ENCODE measurements at places on chromosomes 2 and 18.

GRCh38 chr18:61064911-61065310 is 268.3 kb upstream of the CDH20 start:
- no peak for DNase-seq

DNA sequence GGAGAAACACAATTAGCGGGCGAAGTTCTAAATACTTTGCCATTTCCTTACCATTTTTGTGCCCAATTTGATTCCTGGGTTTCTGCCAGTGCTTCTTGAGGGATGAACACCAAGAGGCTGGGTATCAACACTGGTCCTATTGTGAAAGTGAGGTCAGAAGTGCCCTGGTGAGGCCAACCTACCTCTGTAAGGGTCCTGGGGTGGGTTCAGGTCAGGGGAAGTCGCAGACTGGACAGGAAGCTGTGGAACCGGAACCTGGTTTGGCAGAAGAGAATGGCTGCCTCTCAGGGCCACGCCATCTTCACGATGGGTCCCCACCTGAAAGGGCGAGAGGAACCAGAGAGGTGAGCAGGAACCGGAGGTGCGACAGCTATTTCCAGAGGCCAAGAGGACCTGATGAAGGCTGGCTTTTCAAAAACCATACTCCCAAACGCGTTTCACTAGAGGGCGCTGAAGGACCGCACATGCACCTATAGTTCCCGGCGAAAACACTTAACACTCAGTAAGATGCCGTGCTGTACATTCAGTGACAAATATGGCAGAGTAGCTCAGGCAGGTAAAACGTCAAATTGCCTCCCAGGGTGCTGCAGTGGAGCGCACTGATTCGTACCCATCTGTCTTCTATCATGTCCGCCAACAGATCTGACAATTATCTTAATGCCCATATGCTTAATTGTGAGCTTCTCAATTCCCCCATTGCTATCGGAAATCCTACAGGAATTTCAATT is 275.3 kb upstream of the CCDC68 start:
- peak; percentile 67 for DNase-seq

DNA sequence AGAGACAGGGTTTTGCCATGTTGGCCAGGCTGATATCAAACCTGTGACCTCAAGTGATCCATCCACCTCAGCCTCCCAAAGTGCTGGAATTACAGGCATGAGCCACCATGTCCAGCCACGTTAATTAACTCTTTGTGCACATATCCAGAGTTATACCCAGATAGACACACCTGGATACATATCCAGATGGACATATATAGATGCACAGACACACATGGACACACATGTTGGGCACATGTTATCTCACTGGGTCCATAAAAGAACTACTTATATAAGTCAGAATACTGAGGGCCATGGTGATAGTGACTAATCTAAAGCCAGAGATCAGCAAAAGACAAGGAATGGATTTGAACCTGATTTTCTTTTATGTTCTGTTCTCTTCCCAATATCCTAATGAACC is 158.6 kb downstream of the IRS1 start:
- no peak for DNase-seq

GRCh38 chr18:58576638-58577251 is 52.1 kb downstream of the ALPK2 start:
- DNase-seq = no peak

- DNase-seq = peak; percentile 79
Measured at GRCh38 chr2:105398336-105399206, at the start of gene FHL2. Gene FHL2 (minus strand): TSS chr2:105399051. CDS start chr2:105386516, 12,535 bp downstream.

DNA sequence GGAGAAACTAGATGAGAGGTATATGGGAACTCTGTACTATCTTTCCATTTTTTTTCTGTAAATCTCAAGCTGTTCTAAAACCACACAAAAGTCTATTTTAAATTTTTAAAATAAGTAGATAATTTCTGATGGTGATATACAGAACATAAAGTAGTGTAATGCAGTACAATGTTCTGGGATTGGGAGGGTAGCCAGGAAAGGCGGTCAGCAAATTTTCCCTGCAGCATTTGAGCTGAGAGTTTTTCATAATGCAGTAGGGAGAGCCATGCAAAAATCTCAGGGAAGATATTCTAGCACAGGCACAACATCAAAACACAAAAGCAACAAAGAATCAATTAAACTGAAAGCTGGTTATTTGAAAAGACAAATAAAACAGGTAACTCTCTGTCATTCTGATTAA is 141.5 kb downstream of the NCKAP5 start:
- no peak for DNase-seq

DNA sequence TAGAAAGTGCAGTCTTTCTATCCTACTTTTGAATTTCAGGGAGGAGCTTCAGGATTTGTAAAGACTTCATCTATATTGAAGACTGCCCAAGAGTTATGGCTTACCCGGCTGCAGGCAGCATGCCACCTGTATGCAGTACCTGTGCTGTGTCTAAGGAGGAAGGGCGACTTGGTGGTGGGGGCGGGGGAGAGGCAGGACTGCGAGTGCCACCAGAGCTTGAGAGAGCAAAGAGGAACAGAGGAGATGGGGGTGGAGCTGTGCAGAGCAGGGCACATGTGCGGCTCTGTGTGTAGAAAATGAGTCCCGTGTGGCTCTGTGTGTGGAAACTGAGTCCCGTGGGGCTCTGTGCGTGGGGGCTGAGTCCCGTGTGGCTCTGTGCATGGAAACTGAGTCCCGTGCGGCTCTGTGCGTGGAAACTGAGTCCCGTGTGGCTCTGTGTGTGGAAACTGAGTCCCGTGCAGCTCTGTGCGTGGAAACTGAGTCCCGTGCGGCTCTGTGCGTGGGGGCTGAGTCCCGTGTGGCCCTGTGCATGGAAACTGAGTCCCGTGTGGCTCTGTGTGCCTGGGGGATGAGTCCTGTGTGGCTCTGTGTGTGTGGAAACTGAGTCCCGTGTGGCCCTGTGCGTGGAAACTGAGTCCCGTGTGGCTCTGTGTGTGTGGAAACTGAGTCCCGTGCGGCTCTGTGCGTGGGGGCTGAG is 43.2 kb downstream of the LDLRAD4 start:
- DNase-seq = no peak

DNA sequence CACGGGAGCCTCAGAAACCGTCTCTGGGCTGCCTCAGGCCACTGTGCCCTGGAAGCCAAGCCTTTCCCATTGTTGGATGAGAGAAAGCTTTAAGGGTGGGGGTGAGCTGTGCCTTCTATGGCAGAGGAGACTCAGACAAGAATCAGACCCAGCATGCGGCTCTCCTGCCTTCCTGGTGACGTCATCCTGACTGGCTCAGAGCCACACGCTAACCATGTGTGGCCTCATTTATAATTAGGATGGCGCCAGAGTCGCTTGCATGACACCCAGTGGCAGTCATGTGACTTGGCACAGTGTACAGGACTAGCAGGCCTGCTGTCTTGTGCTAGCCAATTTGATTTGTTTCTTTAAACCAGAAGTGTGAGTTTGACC is 99.1 kb downstream of the SH3BP4 start:
- peak; percentile 97 for DNase-seq

- DNase-seq = no peak
Measured at GRCh38 chr2:43314299-43314927, 88.0 kb upstream of the ZFP36L2 start.
